ENCODE measurements at places on chromosomes 5 and 9.

DNA sequence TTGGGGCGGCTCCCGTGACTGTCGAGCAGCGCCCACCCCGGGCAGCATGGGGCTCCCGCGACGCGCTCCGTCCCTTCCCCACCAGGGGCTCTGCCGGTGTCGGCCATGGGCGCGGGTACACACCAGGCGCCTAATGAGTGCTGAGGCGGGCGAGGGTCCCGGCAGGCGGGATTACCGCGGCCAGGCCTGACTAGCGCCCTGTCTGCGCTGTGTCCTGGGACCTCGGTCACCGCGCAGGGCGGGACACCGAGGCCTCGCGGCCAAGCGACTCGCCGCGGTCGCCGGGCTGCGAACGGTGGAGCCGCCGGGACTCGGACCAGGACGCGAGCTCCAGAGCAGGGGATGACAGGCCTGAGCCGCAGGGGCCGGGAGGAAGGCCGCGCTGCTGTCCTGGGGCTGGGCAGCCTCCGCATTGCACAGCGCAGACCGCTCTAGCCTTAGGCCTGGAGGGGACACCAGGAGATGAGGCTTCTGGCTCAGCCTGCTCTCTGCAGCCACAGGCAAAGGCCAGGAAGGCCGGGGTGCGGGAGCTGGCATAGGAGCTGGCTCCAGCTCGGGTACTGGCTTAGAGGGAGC is 14.1 kb downstream of the LCN10 start:
- DNase-seq, result no peak

- no peak for DNase-seq
Measured at GRCh38 chr9:121947775-121948174, 145.3 kb downstream of the TTLL11 start.

DNA sequence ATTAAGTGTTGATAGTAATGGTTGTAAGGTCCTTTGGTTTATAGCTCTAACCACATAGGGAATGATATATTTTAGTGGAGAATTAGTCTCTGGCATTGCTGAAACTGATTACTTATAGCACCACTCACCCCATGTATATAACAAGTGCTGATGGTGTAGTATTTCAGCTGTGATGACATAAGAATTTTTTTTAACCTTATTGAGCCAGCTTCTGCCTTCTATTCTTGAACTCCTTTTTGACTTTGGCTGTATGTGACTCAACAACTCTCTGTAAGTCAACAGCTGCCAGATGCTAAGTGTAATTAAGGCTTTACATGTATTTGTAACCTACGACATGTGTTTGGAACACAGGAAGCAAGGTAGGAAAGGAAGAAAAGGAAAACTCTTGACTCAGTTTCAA is 929.6 kb upstream of the WWC1 start:
- no peak for DNase-seq

- no peak for DNase-seq
Measured at GRCh38 chr9:6598249-6598725, 47.2 kb downstream of the GLDC start.

DNA sequence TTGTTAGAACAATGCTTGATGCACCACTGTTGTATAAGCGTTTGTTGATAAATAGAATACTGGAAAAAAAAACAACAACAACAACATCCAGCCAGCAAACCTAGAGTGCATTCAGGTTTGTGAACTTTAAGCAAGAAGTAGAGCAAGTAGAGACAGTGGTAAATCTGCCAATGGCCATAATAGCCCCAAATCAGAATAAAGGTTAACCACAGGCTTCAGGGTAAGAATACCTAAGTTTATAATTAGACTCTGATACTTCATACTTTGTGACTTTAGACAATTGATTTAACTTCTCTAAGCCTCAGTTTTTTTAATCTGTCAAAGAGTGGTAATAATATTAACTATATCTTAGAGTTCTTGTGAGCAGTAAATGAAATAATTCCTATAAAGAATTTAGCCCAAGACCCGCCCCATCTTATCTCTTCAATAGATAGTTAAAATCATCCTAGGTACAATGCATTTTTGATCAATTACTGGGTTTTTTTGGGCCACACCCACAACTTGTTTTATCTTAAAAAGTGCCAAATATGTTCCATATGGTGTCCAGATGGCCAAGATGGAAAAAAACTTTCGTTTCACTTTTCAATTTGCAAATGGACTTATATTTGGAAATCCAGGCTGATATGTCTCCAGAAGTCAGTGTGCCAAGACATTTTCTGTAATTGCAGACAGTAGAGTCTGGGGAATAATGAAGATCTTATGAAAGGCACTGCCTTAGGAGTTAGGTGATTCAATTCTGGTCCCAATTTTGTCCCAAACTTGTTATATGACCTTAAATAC is 24.5 kb upstream of the DPYSL3 start:
- DNase-seq, result no peak

DNA sequence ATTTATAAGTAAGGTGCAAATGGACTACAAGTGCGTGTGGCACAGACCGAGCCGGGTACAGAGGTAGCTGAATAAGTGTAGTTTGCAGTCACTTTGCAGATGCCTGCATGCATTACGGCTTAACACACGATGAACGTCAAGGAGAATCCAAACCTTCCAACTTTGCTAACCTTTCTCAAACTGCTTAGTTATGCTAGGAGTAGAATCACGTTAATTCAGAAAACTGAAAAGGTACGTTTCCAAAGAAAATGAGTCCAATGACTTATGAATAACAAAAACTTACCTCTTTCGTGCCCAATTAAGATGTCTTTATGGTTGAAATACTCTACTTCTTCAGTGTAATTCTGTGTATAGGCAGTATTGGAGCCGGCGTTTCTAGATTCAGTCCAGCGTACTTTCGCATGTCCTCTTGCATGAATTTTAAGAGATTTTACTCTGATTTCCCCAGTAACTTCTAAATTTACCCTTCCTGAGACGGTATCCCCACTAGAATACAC is 539 bp downstream of the ARRDC3 start:
- DNase-seq, result peak; percentile 2

DNA sequence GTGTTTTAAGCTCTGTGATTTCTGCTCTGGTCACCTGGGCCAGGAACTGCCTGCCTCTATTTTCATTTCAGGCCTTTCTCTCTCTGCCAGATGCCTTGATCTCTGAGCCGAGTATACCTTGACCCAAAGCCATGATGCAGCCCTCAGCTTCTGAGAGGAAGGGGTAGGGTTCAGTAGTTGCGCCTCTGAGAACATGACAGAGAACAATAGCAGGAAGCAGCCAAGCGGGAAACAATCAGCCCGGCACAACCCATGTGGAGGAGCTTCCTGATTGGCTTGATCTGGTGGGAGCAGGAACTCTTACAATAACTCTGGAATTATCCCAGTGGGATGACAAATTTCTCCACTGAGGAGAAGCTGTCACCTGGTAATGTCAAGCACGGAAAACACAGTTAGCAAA is 127.4 kb downstream of the PALM2AKAP2 start:
- no peak for DNase-seq

- no peak for DNase-seq
Measured at GRCh38 chr5:131639148-131639547, 4.1 kb upstream of the RAPGEF6 start.

Measured in GDM1 (cell line).